Liver (tissue), 10 donors: ENCODE measurements at places on chromosomes 4 and X. TPM values are rescaled to one million over a fixed set of nuclear protein-coding genes. Genes with fewer than 3 reads are reported as not detected.

Gene DMRTC1
- not detected for total RNA-seq

Gene FANCB
- total RNA-seq, result 6.2 TPM

Gene RXFP1
- 1.5 TPM for total RNA-seq

DNA sequence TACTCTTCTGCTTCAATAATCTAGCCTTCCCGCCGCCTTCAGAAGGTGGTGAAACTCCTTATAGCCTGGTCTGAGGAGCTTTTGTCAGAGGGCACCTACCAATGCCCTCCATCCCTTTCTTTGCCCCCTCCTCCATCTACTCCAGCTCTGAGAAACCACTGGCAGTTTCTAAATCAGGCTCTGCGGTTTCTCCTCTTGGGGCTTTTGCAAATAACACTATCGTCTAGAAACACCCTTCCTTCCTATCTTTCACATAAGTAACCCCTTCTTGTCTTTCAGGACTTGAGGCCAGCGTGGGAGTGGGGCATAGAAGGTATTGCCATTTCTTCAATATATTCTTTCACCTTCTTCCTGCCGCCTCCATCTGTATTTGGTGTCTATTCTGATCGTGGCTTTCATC is 1.2 kb upstream of the EFHC2 start:
- DNase-seq, result no peak

DNA sequence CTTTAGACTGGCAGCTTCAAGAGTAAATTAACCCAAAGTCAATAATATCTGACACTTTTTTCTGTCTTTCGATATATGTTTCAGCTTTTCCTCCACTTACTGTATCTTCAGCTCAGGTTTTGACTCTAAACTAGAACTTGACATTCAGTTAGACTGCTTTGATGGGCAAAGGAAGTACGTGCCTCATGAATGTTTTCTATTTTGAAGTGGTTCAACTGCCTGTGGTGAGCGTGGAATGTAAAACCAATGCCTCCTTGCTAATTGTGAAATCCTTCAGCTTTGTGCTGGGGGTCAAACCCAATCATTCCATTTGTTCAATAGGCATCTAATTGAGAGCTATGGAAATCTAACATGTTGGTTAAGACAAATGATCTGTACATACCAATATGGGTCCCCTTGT is 857.0 kb upstream of the HTR2C start:
- DNase-seq, result no peak

DNA sequence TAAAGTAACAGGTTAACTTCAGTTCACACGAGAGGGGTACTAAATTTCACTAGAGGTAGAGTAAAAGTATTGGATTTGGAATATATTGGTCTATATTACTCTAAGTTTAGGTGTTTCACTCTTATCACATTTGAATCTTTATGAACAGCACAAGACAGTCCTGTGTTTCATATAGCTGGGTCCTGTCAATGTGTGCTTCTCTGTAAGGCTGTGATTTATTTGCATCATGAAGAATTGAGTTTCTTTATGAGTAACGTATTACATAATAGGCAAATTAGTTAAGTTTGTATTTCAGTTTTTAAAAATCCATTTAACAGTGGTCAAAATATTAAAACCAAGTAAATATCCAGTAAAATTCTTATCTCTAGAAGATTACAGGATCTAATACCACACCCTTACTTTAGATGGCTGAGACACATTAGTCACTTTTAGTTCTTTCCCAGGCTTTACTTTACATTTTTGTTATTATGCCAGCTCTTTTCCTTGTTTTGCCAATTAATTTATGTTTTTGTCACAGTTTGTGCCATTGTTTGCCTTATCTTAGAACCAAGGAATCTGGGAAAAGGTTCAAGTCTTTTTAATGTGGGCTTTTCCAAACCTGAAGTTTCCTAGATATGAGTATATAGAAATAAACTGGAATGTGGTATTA is 32.1 kb downstream of the NUDT6 start:
- no peak for DNase-seq

- no peak for DNase-seq
Measured at GRCh38 chrX:10900585-10901289, 210.4 kb upstream of the HCCS start.

DNA sequence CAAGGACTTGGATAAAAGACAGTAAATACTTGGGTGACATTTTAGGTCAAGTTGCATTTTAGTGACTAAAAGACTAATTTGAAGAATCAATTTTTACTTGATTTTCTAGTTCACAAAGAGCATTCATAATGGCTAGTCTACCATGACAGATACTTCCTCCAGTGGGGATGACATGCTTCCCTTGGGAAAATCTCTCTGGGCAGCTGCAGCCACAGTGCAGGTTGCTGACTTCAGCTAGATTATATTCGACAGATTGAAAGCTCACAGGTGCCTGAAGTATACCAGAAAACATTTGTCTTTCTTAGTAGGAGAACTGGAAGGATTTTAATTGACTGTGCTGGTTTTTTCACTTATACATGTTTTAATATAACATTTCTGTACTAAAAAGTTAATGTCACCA is 209.6 kb upstream of the MAGEB2 start:
- DNase-seq, result no peak

GRCh38 chrX:32896088-32896487 is 315.3 kb downstream of the DMD start:
- DNase-seq, result no peak

DNA sequence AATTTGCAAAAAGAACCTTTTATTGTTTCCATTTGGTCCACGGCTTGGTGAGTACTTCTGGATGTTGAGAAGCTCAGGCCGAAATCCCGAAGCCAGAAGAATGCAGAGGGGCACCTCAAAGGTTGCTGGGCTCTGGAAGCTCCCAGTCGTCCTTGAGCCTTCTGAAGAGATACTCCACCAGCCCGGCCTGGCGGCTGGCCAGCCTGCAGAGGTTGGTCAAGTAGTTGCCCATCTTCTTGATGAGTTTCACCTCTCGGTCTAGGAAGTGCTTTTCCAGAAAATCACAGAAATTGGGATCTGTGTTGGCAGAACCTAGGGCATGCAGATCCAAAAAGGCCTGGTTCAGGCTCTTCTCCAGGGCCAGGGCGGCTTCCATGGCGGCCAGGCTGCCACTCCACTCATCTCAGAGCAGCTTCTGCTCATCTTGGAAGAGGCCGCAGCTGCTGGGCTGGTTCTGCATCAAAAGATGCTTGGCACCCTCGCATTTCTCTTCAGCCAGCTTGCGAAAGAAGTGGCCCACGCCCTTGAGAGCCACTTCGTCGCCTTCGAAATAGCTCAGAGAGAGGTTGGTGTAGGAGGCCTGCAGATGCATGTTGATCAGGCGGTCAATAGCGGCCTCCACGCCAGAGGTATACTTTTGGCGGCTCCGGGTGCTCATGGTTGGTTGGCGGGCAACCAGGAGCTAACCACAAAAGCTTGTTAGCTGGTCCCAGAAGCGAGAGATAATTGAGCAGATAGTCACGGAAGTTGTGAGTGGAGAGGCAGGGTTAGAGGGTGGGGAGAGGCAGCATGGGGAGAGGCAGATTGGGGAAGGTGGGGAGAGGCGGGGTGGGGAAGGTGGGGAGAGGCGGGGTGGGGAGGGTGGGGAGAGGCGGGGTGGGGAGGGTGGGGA is 76.5 kb upstream of the TSPAN7 start:
- DNase-seq, result no peak

GRCh38 chr4:42953321-42953720 is 60.8 kb downstream of the GRXCR1 start:
- DNase-seq, result no peak

DNA sequence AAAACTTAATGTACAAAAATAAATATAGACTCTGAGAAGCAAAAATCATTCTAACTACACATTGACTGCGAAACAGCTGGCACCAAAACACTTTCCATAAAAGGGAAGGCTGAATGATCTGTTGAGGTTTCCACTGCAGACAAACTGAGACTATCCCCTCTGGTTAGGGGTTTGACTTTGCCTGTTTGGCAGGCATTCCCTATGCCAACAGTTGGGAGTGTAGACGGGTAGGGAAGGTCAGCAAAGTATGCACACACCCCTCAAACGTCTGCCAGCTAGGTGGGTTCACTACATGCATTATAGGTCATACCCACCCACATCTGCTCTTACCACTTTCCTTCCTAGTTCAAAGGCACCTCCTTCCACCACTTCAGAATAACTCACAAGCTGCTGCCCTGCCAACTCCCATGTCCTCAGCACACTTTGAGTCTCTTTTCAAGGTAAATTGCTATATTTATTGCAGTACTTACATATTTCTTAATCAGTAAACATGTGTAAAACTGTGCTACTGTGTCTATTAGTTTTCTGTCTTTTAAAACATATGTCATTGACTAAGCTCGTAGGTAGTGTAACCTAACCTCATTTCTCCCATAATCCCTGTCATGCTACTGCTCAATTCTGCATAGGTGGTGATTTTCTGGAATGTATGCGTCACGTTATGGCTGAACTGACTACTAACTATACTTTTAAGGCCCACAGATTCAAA is 12.4 kb downstream of the CTSO start:
- DNase-seq, result no peak

- no peak for DNase-seq
Measured at GRCh38 chr4:69748173-69748572, 12.2 kb downstream of the SULT1B1 start.

- DNase-seq, result no peak
Measured at GRCh38 chr4:133555671-133556070, 406.6 kb downstream of the PCDH10 start.
